ENCODE measurements at places on chromosomes 12 and 14. TPM values are rescaled to one million over a fixed set of nuclear protein-coding genes. Genes with fewer than 3 reads are reported as not detected.

The SYCP3 gene
- not detected for total RNA-seq

The NTN4 gene
- 68.4 TPM for total RNA-seq

The CIROP gene
- not detected for total RNA-seq

The SDR39U1 gene
- total RNA-seq = 43.7 TPM

The GLTP gene
- total RNA-seq = 25.7 TPM

The ADAMTS20 gene
- not detected for total RNA-seq

The AVPR1A gene
- 0.98 TPM for total RNA-seq

The TAS2R13 gene
- total RNA-seq = 2.5 TPM

The CDKN3 gene
- total RNA-seq = 41.1 TPM

The TMEM119 gene
- not detected for total RNA-seq

The ERBB3 gene
- total RNA-seq = 170 TPM

The LRCOL1 gene
- total RNA-seq = not detected

The C12orf50 gene
- 0.33 TPM for total RNA-seq

The ST8SIA1 gene
- not detected for total RNA-seq

The FBRSL1 gene
- 119 TPM for total RNA-seq

The KLRC2 gene
- total RNA-seq = not detected

The NEUROD4 gene
- not detected for total RNA-seq

The NRXN3 gene
- not detected for total RNA-seq

The CLEC2B gene
- not detected for total RNA-seq

The IL31 gene
- total RNA-seq = not detected

The OLR1 gene
- total RNA-seq = not detected

The PLA2G1B gene
- total RNA-seq = not detected

The BEGAIN gene
- total RNA-seq = 0.26 TPM

The ENDOU gene
- total RNA-seq = 0.42 TPM

The AMN gene
- 17.0 TPM for total RNA-seq

The FSCB gene
- total RNA-seq = not detected

The PTPN6 gene
- 42.4 TPM for total RNA-seq

The RPGRIP1 gene
- not detected for total RNA-seq

The CD163L1 gene
- 14.2 TPM for total RNA-seq

The ADIPOR2 gene
- 88.5 TPM for total RNA-seq

The ANO2 gene
- total RNA-seq = not detected

The TMEM30B gene
- 79.2 TPM for total RNA-seq

The PLXNC1 gene
- total RNA-seq = 1.3 TPM

The FOXN4 gene
- total RNA-seq = not detected

The ZDHHC22 gene
- total RNA-seq = not detected

The CCDC196 gene
- total RNA-seq = not detected

The PXMP2 gene
- 41.9 TPM for total RNA-seq

The GALNT9 gene
- total RNA-seq = 0.54 TPM

The TBX3 gene
- total RNA-seq = 1.4 TPM

The LTB4R2 gene
- 25.8 TPM for total RNA-seq

The PROX2 gene
- not detected for total RNA-seq

The CACNA2D4 gene
- 0.86 TPM for total RNA-seq

The DPY19L2 gene
- 9.2 TPM for total RNA-seq
